ENCODE measurements at places on chromosomes 7 and 10.
A peak's percentile ranks its signal among the peaks of the same experiment; 100 is the strongest.

DNA sequence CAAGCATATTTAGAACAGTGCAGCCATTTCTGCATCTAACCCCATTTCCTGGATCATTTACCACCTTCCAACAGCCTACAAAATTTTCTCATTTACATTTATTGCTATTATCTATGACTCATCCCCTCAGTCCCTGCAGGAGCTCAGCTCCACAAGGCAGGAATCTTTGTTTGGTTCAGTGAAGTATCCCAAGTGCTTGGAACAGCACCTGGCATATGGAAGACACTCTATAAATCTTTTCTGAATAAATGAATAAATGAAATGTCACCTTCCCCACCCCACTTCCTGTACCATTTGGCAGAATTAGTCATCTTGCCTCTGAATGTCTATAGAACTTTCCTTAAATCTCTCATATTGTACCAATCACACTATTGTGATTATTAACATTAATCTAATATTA is 110.7 kb downstream of the HIP1 start:
- DNase-seq, result no peak

DNA sequence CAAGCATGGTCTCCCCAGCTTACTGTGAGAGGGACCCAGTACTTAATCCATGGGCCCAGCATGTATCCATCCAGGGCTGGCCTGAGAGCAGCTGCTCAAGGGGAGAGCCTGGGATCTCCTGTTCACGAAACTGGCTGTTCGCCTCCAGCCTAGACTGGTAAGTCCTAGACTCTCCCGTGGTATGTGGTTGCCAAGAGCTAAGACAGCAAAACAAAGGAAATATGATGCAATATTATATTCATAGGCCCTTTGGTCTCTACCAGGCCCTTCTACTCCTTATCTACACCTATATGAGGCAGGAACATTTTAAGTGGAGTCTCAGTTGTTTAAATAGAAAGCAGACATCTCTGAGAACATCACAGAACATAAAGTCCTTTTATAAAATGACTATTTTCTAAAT is 28.9 kb upstream of the STK17A start:
- DNase-seq, result no peak

DNA sequence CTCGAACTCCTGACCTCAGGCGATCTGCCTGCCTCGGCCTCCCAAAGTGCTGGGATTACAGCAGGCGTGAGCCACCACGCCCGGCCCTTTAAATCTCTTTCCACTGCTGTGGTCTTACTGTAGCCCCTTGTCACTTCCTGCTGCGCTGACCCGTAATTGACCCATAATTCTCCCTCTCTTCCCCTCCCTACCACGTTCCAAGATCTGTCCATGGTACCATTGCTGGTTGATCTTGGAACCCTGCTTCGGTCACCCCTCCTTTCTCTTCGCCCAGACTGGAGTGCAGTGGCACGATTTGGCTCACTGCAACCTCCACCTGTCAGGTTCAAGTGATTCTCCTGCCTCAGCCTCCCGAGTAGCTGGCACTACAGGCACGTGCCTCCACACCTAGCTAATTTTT is 6.5 kb downstream of the POR start:
- no peak for DNase-seq

GRCh38 chr10:6054884-6055283 is 7.3 kb downstream of the IL2RA start:
- DNase-seq, result no peak

GRCh38 chr7:47693216-47693615 is 111.3 kb upstream of the TNS3 start:
- DNase-seq, result no peak

GRCh38 chr7:140534743-140535142 is 55.4 kb upstream of the MKRN1 start:
- DNase-seq, result no peak

DNA sequence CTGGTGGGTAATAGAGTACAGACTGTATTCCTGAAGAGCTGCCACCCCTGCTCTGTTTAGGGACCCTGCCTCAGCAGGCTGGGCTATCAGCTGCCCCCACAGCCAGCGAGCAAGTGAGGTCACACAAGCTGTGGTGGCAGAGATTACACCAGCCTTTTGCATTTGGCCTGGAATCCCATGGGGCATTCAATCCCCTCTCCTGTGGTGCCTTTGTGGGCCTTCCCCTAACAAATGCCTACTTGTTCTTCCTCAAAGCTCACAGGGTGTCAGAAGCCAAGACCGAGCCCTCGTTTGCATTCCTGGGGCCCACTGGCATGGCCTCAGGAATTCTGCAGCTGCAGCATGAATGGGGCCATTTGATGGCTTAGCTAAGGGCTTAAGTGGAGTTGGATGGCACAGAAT is 212.7 kb upstream of the PHYHIPL start:
- DNase-seq, result peak; percentile 96

- peak; percentile 27 for DNase-seq
Observed at GRCh38 chr7:105352018-105352612, 36.6 kb downstream of the SRPK2 start.

GRCh38 chr7:129952653-129953560 is at the start of gene UBE2H:
Gene UBE2H (minus strand): TSS chr7:129952960. CDS start chr7:129952555, 405 bp downstream.
- DNase-seq, result peak; percentile 91

DNA sequence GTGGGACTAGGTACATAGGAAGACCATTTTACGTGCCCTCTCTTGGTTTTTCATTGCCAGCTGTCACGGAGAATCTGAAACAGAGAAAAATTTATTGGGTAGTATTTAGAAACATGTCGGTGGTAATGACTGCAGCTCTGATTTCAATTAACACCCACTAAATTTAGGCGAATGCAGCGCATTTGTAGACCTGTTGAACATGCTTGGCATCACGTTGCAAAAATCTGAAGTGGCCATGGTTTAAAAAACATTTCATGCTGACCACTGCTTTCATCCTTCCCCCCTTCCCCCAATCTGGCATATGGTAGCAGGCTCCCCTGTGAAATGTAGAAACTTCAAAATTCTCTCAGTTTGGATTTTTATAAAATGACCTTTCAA is 34.0 kb downstream of the LRMDA start:
- no peak for DNase-seq

DNA sequence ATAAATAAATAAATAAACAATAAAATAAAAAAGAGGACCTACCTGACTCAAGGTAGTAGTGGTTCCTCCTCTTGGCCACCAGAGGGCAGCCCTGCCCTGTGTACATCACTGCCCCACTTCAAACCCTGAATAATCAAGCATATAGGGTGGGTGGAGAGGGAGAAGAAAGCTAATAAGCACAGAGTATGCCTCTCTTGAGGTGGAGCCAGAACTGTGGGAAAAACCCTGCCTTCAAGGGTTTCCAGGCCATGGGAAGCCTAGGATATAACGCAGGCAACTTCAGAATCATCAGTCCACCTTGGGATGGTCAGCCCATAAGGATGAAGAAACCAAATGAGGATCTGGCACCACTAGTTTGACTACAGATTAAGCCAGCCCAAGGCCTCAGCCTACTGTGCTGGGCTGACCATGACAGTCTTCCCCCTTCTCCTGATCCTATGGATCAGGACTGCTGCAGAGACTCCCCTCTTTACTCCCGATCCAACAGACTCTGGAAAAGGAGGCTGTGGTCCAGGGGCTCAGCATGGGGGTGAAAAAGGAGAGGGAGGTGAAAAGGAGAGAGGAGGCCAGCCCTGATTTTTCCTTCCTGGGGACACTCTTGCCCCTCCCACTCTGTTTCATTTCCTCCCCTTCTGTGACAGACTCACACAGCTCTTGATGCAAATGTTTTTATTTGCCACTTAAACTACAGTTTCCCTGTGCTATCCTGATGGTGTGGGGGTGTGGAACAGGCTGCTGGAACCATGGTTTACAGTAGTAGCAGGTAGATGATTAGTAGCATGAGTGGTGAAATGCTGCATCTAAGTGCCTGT is 10.1 kb downstream of the AVPI1 start:
- DNase-seq, result peak; percentile 9

All from hippocampal formation (tissue), 2 donors.